ENCODE measurements at places on chromosomes 11 and 22. TPM values are rescaled to one million over a fixed set of nuclear protein-coding genes. Genes with fewer than 3 reads are reported as not detected.

The BACE1 gene
- total RNA-seq: 1.0 TPM

The OR51B5 gene
- not detected for total RNA-seq

The CHRDL2 gene
- not detected for total RNA-seq

The SLC22A6 gene
- total RNA-seq: not detected

- H3K36me3 ChIP-seq: no peaks in the 10 kb centered on the region
- H3K4me3 ChIP-seq: no peak overlapping the region
- H3K27ac ChIP-seq: no peak overlapping the region
- H3K27me3 ChIP-seq: no peaks in the 10 kb centered on the region
- H3K4me1 ChIP-seq: no peaks in the 10 kb centered on the region
Measured at GRCh38 chr22:33515795-33516194, 404.5 kb downstream of the LARGE1 start.

DNA sequence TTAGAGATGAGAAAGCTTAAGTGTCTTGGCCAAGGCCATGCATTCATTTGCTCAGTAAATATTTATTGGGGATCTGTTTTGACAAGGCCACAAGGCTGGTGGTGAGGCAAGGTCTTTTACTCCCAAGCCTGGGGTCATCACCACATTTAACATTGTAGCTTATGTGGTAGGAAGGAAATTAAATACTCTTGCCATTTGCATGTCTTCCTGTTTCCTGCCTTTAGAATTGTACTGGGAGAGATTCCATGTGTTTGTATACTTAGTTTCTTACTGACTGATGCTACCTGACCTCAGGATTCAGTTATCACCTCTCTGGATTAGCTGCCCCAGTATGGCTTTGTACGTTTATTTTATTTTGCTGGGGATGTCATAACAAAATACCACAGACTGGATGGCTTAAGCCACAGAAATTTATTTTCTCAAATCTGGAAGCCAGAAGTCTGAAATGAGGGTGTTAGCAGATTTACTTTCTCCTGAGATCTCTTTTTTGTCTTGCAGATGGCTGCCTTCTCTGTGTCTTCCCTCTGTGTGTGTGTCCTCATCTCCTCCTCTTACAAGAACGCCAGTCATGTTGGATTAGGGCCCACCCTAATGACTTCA, 44.8 kb downstream of the SPECC1L start:
- peaks cover 33% of the 10 kb centered on the region for H3K36me3 ChIP-seq
- H3K4me3 ChIP-seq: no peak overlapping the region
- H3K27ac ChIP-seq: peak overlapping the region; percentile 34
- DNase-seq: no peak

DNA sequence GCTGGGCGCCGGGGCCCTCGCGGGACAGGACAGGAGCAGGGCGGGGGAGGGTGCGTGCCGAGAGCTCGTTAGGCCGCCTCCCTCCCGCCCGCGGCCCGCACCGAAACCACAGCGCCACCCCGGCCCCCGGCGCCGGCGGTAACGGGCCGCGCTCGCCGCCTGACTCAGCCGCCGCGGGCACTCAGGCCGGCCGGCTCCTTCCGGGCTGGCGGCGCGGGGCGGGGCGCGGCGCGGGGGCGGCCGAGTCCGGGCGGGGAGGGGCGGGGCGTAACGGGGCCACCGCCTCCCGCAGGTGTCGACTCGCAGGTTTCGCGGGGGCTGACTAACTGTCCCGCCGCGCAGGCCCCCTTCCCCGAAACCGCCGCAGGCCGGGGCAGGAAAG, at the start of gene AP5B1:
TSS of gene AP5B1 (minus strand) at position 207 of the 382 bp plus-strand sequence. CDS start 385 bp downstream, outside the sequence.
- H3K27ac ChIP-seq: peak within 1 kb of the TSS; percentile 88
- DNase-seq: peak; percentile 71
- H3K4me3 ChIP-seq: peak within 1 kb of the TSS; percentile 87
- H3K36me3 ChIP-seq: peaks cover 16% of the 10 kb centered on the region

- H3K27ac ChIP-seq: no peak overlapping the region
- H3K27me3 ChIP-seq: no peaks in the 10 kb centered on the region
- DNase-seq: no peak
- H3K36me3 ChIP-seq: peaks cover 11% of the 10 kb centered on the region
- H3K4me3 ChIP-seq: no peak overlapping the region
Measured at GRCh38 chr11:34155057-34155756, 49.8 kb downstream of the NAT10 start.

GRCh38 chr11:11568651-11569229, 53.1 kb downstream of the GALNT18 start:
- DNase-seq: peak; percentile 26
- peaks cover 3% of the 10 kb centered on the region for H3K27me3 ChIP-seq
- H3K36me3 ChIP-seq: no peaks in the 10 kb centered on the region
- peaks cover 15% of the 10 kb centered on the region for H3K4me1 ChIP-seq
- no peak overlapping the region for H3K4me3 ChIP-seq

DNA sequence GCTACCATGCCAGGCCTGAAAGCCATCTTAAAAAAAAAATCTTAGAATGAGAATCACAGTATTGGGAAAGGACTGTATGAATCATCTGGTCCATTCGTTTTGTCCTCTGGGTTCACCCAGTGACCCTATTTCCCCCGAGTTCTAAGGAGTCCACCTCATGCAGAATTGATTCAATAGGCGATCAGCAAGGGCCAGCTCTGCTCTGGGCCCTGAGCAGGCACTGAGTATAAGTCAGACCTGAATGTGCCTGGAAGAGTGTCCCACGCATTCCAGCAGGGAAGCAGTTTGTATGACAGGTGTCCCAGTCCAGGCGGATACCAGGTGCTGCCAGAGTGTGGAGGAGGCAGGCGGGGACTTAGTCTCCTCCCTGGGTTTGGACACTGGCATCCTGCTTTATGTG, 883 bp upstream of the HMOX1 start:
- no peaks in the 10 kb centered on the region for H3K36me3 ChIP-seq
- no peak for DNase-seq
- peaks cover 29% of the 10 kb centered on the region for H3K27me3 ChIP-seq
- no peak overlapping the region for H3K4me3 ChIP-seq

GRCh38 chr11:34263441-34264091, 94.2 kb downstream of the ABTB2 start:
- peaks cover 14% of the 10 kb centered on the region for H3K4me1 ChIP-seq
- H3K27me3 ChIP-seq: peaks cover 10% of the 10 kb centered on the region
- H3K4me3 ChIP-seq: no peak overlapping the region
- no peaks in the 10 kb centered on the region for H3K36me3 ChIP-seq
- no peak for DNase-seq
